SK-N-DZ (cell line): ENCODE measurements at places on chromosomes 5 and 9.

- no peak for DNase-seq
Measured at GRCh38 chr9:133887540-133888047, 104.5 kb downstream of the VAV2 start.

GRCh38 chr5:147140558-147140957 lies 94.3 kb upstream of the STK32A start:
- no peak for DNase-seq

DNA sequence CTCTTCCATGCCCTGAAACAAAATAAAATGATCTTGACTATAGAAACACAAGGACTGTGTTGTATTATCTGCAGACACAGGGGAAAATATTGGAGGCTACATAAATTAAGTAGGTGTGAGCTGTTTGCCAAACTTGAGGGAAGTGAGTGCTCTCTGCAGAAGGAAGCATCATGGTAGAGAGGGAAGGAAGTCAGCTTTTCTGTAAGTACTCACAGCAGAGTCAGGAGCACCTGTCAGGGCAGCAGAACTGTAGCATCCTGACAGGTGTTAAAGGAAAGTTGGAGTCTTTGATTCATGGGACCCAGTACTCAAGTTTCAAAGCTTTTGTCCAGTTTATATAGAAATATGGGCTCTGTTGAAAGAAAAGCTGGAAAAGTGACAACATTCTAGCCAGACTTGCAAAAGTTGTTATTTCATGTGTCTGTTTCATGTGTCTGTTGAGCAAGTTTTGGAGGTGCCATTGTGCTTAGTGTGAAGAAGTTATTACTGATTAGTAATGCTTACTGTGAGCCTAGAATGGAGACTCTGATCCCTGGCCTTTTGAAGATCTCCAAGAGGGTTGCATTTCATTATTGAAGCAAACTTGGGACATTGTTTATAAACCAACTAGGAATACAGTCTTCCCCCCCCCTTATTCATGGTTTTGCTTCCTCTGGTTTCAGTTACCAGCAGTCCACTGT lies 194.7 kb downstream of the SPATA31D1 start:
- no peak for DNase-seq

DNA sequence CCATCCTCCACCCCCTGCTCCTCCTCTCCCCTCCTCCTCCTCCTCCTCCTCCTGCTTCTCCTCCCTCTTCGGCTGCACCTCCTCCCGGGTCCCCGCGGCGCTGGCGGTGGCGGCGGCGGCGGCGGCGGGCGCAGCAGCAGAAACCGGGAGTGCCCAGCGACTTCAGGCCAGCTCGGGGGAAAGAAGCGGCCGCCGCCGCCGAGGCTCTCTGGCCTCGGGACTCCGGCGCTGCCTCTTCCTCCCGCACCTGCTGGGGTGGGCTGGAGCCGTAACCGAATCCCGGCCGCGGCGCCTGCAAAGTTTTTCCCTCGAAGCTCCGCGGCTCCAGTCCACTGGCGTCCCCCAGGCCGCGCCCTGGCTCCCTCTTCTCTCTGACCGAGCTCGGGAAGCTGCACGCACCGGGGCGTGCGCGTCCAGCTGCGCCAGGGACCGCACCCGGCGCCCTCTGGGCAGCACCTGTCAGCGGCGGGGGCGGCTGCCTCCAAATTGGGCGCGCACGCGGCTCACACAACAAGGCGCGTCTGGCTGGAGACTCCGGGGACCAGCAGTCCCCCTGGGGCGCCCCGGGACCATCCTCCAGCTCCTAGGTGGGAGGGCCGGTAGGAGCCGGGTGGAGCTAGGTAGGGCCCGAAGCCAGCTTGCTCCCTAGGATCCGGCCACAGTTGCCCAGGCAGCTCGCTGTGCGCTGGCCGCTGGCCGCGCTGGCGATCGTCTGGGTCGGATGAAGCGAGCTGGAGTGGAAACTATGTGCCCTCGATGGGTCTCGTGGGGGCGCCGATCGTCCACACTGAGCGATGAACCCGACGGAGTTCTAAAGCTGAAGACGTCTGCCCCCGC lies at the start of gene MCTP1:
TSS of gene MCTP1 (minus strand) at position 523 of the 837 bp plus-strand sequence.
- DNase-seq, result peak; percentile 29

DNA sequence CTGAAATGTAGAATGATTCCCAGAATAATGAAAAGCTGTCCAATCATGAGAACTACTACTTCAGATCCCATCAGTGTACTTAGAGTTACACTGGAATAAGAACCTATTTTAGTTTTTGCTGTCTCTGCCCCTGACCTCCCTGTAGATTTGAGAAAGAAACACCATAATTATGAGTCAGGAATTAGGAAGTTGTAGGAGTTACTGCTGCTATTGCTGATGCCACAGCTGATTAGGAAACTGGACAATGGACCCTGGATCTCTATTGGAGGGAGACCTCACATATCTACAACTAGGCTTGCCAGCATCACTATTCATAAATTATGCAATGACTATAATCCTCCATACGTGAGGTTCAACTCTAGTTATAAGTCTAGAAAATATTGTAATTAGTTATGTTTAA lies 48.8 kb upstream of the EDIL3 start:
- no peak for DNase-seq

DNA sequence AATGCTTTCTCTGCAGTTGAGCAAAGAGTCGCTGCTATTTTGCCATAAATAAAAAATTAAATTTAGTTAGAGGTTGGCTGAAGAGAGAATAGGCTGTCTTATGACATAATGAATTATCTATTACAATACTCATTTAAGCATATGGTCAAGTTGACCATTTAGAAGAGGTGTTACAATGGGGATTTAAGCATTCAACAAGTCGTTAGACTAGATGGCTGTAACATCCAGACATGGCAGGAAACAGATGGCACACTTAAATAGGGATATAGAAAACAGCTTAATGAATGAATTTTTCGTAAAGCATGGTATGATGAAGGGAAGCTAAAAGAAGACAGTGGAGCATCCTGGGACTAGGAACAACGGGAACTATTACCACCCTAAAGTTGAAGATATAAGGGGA lies 160.3 kb upstream of the PTPRD start:
- no peak for DNase-seq

- DNase-seq, result no peak
Measured at GRCh38 chr5:58670582-58670981, 87.7 kb downstream of the RAB3C start.

DNA sequence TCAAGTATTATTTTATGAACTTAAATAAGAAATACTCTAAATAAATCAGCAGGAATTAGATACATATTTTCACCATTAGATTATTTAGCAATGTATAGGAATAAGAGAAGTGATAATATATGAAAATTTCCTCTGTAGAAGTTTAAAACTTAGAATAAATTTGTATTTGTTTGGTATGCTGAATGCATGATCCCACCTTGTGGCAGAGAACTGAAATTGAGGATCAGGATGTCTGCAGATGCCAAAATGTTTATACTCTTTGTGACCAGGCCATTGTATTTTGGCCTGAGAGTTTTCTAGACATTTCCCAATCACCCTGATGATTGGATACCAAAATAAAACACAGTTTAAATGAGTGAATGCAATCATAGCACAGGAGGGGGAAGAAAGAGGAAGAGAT lies 6.3 kb downstream of the TYRP1 start:
- DNase-seq, result no peak

GRCh38 chr9:80028501-80028900 lies 456.7 kb downstream of the TLE4 start:
- DNase-seq, result no peak

GRCh38 chr5:180376511-180376910 lies 23.4 kb upstream of the GFPT2 start:
- DNase-seq, result no peak

DNA sequence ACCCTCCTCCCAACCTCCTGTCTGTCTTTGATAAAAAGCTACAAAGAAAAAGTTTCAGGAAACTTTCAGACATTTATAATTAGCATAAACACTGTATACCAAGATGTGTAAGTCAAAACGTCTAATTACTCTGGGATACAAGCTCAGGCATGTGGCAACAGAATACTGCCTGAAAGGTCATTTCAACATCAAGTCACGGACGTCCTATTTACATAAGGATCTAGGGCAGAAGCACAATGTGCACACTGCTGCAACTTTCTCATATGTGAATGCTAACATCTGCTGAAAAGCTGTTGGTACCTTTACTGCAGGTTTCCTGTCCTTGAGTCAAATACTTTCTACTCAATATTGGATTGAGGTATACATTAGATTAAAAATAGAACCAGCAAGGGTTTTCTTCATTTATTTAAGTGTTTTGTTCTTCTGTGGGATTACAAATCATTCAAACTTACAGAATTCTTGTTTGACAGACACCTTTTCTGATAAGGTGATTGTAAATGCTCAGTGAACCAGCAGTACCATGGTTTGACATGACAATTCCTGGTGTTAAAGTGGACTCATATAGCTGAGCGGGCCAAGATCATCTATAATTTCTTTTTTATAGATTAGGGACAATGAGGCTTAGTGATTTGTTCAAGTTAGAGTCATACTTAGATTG lies 36.8 kb downstream of the ELL2 start:
- no peak for DNase-seq

DNA sequence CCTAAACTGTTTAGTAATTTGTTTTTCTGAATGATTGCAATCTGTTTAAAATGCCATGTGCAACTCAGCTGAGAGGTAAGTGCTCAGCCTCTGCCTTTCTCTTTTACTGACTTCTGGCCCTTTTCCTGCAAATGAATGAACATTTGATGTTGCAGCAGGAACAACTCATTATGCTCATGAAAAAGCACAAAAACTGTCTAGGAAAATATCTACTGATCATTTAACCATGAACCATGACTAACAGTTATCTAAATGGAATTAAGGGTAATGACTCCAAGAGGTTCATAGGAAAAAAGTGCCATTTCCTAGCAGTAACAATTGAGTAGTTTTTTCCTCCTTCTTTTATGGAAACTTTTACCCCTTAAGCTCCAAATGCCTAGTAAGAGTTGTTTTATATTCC lies 70.6 kb upstream of the ANKH start:
- DNase-seq, result no peak

DNA sequence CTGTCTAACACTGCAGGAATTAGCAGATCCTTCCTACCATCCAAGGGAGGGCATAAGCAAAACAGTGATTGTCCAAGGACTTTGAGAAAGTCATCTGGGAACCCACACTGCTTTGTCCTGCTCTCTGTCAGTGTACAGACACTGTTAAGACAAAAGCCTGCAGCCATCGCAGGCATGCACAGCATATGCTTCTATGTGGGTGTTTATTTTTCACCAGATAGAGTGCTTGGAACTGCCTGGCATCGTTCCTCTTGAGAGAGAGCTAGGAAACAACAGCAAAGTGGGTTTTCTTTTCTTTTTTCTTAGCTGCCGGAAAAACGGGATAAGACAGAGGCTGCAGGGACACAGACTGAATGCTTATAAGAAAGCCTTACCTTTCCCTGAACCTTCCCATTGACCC lies 212.3 kb downstream of the ICE1 start:
- DNase-seq, result no peak

DNA sequence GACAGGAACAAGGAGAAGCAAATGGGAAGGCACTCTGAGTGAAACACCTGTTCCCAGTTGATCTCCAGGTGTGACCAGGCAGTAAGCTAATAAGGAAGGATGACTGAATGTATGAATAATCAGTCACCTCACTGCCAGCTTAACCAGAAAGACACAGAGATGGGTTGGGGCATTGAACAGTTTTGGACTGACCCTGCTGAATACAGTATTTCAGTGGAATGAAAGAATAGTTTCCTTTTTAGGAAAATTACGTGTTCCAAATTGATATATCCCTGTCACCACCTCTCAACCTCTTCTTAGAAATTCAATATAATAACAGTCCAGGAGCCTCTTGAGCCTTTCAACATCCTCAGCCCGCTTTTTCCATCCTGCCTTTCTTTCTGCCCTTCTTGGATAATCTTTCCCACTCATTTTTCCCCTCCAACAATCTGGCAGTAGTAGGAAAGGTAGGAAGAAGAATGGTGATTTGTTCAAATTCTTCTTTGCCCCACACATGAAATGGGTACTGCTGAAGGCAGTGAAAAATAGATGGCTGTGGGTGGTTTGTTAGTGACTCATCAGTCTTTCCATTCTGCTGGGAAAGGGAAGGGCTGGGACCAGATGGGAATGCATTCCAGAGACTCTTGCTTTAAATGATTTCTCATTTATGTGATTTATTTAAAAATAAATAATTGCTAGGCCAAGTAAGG lies 117.9 kb downstream of the ZSWIM6 start:
- peak; percentile 42 for DNase-seq

DNA sequence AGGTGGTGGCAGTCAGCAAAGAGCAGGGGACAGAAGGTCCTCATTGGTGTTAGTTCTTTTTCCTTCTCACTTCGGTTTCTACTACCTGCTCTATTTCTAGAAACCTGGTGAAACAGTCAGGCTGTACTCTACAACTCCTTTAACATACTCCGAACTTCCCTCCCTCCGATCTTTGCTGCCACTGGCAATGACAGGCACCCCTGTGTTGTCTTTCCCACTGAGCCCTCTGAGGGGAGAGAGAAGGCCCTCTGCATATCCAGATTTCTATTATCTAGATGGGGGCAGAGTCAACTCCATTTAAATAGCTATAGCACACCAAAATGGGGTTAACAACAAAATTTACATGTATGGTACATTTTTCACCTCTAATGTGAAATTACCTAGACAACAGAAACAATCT lies 123.7 kb downstream of the CDK5RAP2 start:
- no peak for DNase-seq

DNA sequence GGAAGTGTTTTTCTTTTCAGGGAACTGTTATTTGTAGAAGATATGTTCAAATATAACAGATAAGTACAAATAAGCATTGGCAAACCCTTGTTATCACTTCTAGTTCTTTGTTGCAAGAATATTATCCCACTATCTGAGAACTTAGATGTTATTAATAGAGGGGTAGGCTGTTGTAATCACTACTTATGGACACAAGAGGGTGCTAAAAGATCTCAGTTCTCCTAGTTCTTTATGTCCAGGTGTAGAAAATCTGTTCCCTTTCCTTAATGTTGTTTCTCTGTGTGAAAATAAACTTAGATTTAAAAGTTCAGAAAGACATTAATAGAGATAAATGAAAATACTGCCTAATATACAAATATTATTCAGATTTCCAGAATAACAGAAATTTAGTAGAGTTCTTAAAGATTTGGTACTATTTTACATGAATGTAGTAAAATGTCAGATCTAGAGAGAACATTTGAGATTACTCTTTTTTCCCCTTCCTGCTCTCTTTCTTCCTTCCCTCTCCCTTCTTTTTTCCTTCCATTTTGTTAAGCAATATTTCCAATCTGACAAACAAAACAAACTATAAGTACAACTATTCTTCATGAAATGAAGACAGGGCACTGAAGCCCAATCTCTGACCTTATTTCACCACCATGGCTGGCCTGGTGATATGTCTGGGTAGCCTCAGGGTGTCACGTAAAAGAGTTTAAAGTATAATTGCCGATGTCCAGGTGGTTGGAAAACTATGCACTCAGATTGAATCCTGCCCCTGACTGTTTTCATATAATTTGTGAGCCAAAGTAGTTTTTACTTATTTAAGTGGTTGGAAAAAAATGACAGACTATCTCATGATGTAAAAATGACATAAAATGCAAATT lies 43.6 kb upstream of the C5orf46 start:
- peak; percentile 49 for DNase-seq

DNA sequence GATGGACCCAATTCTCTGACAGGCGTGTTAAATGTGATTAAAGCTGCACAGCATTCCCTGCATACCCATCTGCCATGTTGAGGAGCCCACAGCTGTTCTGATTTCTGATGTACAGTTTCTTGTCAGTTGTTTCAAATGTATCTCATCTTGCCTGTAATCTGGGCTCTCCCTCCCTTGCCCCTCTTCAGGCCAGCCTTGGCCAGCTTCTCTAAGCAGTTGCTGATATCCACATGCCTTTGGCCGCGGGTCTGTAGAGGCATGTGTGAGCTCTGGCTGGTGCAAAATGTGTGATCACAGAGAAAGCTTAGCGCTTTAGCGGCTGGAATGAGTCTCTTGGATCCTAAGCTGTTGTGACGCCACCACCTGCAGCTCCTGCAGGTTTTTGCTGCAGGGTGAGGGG lies 332.0 kb downstream of the MLLT3 start:
- no peak for DNase-seq
